Stimulated activated CD8-positive, alpha-beta memory T cell treated with anti-CD3 and anti-CD28 coated beads, Interleukin-15, amount 100 ng/mL, for 24 hours (primary cell): ENCODE measurements at places on chromosomes 6 and 20.
A peak's percentile ranks its signal among the peaks of the same experiment; 100 is the strongest.

DNA sequence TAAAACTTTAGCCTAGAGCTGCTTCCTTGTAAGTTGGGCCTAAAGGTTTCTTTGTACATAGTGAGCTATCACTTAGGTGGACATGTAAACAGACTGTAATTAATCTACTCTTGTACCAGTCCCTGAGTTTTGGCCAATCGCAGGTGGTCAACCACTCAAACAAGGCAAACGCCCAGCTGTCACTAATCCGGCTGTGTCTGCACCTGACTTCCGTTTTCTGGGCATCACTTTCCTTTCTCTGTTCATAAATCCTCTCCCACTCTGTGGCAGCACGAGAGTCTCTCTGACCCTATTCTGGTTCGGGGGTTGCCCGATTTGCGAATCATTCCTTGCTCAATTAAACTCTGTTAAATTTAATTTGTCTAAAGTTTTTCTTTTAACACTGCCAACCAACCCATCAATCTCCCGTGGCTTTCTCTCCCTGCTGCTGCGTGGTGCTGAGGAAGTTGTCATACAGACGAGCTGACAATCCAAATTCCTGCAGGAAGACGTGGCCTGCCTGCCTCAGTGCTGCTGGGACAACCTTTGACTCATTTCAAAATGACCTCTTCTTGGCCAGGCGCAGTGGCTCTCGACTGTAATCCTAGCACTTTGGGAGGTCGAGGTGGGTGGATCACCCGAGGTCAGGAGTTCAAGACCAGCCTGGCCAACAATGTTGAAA is 206.3 kb downstream of the QKI start:
- DNase-seq, result no peak

DNA sequence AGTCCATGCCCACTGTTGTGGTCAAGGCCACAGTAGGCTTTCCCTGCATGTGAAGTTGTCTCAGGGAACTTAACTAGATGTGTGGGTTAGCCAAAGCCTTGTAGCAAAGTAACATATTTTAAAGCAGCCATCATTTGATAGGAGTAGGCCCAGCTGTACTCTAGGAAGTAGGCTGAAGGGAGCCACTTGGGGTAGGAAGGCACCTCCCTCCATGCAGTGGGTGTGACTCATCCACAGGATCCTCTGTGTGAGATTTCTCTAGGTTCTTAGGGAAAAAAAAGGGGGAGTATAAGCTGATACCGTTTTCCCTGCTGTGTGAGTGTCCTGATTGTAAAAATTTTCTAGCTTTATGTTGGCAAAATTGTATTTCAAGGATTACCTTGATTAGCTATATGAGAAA is 44.7 kb downstream of the VAPB start:
- DNase-seq, result no peak

DNA sequence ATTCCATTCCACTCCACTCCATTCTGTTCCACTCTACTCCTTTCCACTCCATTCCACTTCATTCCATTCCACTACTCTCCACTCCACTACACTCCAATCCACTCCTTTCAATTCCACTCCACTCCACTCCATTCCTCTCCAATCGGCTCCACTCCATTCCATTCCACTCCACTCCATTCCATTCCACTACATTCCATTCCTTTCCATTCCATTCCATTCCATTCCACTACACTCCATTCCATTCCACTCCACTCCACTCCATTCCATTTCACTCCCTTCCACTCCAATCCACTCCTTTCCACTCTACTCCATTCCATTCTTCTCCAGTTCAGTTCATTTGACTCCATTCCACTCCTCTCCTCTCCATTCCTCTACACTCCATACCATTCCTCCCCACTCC is 26.2 kb upstream of the DEFB125 start:
- no peak for DNase-seq

DNA sequence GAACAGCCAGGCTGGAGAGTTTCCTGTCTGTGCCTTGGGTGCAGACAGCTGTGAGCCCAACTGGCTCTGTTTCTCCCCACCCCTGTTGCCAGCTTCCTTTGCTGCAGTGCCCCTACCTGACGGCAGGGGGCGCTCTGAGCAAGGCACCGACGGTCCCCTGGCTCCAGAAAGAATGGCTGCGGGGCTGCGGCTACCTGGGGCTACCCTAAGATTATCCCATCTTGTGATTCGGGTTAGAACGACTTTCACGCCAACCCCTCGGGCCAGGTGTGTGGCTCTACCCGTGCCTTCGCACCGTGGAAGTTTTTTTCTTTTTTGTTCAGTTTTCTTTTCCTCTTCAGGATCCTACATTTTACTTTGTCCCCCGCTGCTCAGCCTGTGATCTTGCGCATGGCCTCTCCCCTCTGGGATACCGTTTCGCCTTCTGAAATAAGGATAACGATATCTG is 33.4 kb upstream of the AAR2 start:
- DNase-seq, result peak; percentile 63

DNA sequence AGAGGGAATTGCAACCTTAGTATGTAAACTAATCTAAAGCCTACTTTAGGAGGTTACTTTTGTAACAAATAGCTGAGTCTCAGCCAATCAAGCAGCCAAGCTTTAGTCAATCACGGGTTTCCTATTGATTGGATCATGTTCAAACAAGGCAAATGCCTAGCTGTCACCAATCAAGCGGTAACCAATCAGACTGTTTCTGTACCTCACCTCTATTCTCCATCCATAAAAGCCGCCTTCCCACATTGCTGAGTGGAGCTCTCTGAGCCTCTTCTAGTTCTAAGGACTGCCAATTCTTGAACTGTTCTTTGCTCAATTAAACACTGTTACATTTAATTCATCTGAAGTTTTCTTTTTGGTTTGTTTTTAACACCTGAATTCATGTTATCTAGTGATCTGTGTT is 148.4 kb upstream of the BMP5 start:
- DNase-seq, result no peak

- DNase-seq, result no peak
These were observed 31.0 kb downstream of the TIAM2 start for GRCh38 chr6:155026022-155026705.

GRCh38 chr6:134727081-134727480 is 222.8 kb downstream of the ALDH8A1 start:
- DNase-seq, result no peak

DNA sequence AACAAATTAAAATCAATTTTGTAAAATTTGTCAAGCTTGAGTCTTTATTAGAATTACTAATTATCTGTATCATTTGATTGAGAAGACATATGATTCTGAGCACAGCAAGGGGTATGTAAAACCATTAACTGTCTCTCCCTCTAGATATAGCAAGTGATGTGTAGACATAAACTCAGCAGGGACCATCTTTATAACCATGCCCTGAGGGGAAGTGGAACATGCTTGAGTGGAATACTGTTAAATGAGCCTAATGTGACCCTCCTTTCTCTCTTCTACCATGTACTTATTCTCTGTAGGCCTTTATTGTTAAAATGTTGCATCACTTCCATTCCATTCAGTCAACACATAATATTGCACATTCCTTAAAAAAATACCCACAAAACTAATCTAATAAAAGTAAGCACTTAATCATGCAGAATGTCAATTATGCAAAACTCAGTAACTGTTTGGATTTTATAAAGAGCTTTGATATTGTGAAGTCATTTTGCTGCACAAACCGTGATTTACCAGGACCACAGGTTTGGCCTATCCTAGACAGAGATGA is 896.6 kb upstream of the MANEA start:
- no peak for DNase-seq

- no peak for DNase-seq
These were observed 28.3 kb upstream of the CARMIL1 start for GRCh38 chr6:25250878-25251277.

DNA sequence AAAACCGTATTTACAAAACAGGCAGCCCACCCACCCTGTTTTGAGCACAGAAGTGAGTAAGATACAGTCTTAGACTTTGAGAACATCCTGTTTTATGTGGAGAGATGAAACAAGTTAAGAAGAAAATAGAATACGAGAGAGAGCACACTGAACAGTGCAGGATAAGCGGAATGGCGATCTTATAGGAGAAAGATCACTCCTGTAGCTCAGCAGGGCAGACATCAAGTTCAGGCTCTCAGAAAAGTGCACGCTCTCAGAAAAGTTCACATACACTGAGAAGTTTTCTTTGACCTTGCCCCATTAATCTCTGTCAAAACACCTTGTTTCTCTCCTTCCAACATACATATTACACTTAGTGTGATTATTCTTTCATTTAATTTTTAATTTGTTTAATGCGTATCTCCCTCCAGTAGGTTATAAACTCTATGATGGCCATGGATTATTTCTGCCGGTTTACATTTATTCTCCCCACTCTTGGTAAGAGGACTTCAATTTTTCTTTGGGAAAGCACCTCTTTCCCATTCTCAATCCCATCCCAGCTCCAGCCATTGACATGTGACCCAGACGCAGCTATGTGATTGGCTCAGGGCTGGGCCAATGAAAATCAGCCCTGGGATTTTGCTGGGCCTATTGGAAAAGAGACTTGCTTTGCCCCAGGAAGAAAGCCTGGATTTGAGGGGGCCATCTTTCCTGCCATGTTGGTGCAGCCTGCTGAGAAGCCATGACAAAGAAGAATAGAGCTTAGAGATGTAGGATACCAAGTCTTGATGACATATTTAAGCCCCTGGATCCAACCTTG is 16.2 kb downstream of the KCNB1 start:
- no peak for DNase-seq

DNA sequence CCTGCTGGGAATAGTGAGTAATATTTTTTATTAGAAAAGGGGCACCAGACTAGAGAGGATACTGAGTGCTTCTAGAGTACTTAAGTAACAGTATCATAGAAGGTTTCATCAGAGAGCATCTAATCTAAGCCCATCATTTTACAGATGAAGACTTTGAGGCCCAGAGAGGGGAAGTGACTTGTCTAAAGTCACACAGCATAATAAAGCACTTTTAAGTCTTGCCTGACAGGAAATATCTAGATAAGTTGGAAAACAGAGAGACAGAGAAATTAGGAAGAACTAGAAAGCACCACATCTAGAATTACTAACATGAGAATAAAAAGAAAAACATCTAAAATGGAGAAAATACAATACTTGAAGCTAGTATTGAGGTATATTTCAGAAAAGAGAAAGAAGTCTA is 6.0 kb downstream of the HLA-DMA start:
- DNase-seq, result no peak

GRCh38 chr6:143940011-143940597 is 68.0 kb downstream of the PLAGL1 start:
- no peak for DNase-seq

GRCh38 chr6:123168466-123168865 is 172.4 kb downstream of the CLVS2 start:
- DNase-seq, result no peak

- no peak for DNase-seq
These were observed 541.0 kb upstream of the ADGRB3 start for GRCh38 chr6:68094070-68094469.

DNA sequence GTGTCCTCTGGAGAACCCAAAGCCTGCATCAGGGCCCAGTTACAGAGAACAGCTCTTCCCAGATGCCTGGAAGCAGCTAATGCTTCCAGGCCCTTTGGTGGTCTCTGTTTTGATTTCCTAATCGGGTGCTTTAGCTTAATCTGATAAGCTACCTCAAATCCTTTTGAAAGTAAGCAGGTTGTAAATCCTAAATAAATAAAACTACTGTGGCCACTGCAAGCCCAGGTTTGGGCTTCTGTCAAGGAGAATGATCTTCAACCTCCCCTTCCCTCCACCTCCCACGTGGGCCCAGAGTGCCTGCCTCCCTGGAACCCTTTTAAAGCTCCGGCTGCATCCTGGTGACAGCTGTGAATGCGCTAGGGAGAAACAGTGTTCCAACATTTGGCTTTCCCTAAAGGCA is 25.2 kb upstream of the FYN start:
- DNase-seq, result no peak

DNA sequence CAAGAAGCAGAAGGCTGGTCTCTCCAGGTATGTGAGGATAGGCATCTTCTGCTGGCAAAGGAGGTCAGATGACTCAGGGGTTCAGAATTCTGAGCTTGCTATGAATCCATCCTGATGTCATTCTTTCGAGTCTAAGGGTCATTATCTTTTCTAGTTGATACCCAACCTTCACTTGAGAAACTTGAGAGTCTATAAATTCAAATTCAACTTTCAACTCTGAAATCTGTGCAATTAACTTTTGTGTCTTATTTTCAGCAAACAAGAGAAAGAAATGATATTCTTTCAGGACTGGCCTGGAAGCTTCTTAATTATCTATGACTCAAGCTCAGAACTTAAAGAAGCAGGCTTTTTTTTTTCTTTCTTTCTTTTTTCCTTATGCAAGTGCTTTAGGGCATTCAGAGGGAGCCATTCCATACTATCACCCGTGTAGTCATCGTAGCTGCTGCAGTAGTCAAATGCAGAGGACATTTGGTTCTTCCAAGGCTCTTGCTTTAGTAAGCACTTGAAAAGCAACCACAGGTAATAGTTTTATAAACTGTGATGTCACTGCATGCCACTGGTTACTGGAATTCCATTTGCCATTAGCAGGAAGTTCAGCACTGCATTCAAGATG is 93.0 kb downstream of the ADTRP start:
- no peak for DNase-seq

GRCh38 chr6:91646649-91647048 is 1059.8 kb upstream of the MAP3K7 start:
- no peak for DNase-seq

- DNase-seq, result no peak
These were observed 67.2 kb upstream of the RNF24 start for GRCh38 chr20:4082406-4083097.

GRCh38 chr6:94414041-94414440 is 994.7 kb upstream of the EPHA7 start:
- no peak for DNase-seq

DNA sequence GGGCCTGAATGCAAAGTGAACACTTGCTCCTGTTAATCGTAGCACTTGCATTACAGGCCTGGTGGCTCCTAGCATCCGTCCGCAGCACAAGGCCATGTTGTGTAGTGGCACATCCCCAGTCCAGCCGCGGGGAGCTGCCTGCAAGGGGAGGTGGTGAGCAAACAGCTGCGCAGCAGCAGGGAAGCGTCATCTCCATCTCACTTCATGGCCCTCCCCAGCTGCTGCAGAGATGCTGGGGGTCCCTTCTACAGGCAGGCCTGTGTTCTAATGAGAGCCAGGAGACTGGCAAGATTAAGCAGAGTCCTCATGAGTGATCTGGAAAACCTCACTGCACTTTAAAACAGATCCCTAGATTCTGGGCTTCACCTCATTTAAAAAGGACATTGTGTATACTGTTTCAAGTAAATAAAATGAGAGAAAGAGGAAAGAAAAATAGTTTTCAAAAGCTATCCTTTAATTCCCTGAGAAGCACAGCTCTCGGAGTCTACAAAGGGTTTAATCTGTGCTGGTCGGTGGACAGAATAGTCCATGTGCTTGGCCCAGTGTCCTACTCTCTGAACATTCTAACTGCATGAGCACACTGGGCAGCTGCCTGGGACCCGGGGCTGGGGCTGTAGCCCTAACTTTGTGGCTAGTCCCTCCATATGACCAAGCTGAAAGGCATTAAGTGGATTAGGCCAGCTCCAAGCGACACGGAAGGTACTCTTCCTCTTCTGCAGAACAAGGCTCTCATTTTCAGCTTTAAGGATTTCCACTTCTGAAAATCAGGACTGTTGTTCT is 125.8 kb downstream of the LY86 start:
- DNase-seq, result no peak

DNA sequence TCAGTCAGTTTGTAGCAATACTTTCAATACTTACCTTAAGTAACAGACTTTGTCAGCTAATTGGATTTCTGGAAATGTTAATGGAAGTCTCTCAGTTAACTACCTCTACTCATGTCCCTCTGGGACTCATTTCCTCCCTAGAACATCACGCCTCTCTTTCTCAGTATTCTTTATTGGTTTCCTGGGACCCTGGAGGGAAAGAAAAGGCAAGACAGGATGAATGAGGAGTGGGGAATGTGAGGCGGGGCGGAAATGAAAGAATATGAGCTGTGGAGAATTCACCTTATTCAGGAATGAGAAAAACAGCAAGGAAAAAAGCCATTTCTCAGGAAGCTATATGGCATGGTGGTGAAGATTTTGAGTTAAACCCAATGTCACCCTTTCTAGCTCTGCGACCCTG is 62.7 kb downstream of the ANKS1A start:
- DNase-seq, result no peak
